LHCN-M2 (cell line): ENCODE measurements at places on chromosomes 3 and 15. TPM values are rescaled to one million over a fixed set of nuclear protein-coding genes. Genes with fewer than 3 reads are reported as not detected.

- peak; percentile 2 for DNase-seq
Measured at GRCh38 chr3:162799910-162800309, 1303.3 kb downstream of the OTOL1 start.

GRCh38 chr3:143171141-143171980 lies 51.8 kb downstream of the CHST2 start:
- DNase-seq = peak; percentile 69

DNA sequence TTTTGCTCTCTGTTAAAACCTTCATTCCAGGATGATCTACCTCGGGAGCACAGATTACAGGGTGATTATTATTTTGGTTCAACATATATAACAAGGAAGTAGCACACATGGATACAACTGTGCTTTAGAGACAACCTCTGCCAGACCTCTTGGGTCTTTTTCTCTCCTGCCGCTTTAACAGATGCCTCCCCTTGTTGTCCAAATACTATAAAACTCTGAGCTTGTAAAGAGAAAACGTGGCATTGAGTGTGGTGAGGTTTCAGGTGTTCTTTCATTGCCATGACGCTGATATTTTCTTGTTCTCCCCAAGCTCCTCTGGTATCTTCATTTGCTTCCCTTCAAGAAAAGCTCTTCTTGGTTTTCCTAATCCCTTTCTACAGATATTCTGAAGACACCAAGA lies 29.0 kb downstream of the BCL2L10 start:
- no peak for DNase-seq

DNA sequence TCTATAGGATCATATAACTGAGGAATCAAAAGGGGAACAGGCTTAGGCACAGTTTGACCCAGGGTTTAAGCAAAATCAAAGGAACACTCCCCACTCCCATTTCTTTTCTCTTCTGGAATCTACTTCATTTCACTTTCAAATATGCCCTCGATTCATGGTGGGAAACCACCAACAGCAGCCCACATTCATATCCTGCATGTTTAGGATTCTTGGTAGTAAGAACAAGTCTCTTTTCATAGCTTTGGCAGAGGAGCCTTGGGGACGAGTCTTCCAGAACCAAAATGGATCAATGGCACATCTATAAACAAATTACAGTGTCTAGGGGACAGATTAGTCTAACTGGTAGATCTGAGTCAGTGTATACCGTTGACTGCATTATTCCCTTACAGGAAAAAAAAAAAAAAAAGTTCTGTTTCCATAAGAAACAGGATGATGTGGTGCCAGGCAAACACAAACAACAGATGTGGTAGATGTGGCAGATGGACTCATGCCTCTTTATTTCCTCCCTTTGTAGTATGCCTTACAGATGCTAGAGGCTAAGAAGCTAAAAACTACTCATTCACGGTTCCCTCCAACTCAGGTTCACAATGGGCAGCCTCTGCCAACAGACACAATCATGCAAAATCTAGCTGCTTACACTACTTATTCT lies 578.3 kb upstream of the ADAMTS9 start:
- peak; percentile 23 for DNase-seq

DNA sequence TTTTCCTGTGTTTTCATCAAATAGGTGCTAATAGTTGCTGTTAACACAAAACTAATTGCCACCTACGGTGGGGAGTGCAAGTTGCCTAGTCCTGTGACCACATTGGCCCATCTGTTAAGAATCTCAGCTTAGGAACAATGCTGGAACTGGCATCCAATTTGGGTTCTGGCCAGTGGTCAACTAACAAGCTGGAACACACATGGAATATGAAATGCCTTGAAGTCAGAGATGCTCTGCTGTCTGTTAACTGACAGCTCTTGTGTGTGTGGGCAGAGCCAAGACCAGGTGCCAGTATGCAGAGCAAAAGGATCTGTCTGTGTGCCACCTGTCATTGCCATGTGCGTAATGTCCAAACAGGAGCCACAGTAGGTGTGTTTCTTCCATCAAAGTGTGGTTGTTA lies 460.8 kb downstream of the ROBO2 start:
- no peak for DNase-seq

DNA sequence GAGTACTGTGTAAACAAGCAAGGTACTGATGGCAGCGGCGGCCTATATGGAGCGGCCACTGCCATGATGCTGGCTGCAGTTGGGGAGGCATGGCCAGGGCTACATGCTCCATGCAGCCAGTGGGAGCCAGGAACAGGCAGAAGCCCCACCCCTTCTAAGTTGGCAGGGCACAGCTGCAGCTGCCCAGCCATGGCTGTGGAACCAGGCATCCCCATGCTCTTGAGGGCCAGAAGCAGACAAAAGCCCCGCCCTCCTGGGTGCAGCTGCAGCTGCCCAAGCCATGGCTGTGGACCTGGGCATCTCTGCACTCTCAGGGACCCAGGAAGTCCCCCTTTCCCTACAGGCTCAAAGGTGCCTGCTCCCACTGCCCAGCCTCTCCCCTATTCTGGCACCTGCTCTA lies 150.9 kb downstream of the FMN1 start:
- no peak for DNase-seq

- no peak for DNase-seq
Measured at GRCh38 chr3:195045481-195046210, 225.3 kb downstream of the XXYLT1 start.

GRCh38 chr15:92306663-92307062 lies 87.0 kb upstream of the ST8SIA2 start:
- DNase-seq = peak; percentile 20

DNA sequence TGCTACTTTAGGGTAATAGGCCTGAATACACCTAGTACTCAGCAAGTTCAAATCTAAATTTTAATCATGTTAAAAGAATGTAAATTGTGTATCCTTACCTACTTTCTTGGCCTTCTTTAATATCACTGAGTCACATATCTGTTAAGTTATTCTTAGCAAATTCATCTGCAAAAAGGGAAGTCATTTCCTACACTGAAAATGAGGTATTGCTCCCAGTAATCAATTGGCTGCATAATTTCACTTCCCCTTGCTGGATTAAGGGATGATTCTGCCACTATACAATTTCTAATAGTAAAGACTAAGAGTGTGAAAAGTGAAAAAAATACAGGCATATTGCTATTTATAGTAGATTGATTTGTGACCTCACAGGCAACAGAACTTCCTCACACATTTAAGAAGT lies 47.8 kb downstream of the CCDC54 start:
- no peak for DNase-seq

GRCh38 chr3:14811684-14812083 lies 7.1 kb upstream of the FGD5 start:
- DNase-seq = no peak

DNA sequence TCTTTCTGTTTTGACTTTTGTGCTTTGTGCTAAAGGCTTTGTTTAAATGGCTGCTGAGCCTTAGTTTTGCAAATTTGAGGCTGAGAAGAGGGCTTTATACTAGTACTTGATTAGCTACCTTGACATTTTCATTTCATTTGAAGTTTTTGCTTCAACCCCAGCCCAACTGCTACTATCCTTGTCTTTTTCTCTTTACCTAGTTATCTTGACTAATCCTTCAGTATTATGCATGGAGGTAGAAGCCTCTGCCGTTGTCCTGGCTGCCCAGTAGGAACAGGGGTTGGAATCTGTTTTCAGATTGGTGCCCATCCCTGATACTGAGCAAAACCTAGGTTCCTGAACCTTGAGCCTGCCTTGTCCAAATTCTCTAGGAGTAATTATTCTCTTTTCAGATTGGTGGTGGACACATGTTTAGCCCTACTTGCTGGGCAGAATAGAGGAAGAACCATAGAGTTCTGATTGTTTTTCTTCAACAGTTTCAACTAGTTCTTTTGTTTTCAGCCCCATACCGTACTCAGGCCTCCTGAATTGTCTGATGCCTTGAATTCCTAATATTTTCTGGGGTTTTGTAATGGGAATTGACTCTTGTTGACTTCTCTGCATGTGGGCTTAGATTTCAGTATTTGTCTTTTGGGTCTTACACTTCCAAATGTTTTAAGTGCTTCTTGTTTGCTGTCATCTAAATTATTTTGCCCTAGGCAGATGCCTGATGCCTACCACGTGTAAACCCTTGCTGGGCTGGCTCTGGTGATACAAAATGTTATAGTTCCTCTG lies 143.2 kb downstream of the DOCK3 start:
- DNase-seq = no peak

GRCh38 chr3:181134873-181135272 lies 145.3 kb upstream of the DNAJC19 start:
- DNase-seq = no peak

- DNase-seq = no peak
Measured at GRCh38 chr3:173970281-173970680, 572.7 kb downstream of the NLGN1 start.

GRCh38 chr3:61637088-61638051 lies 76.0 kb downstream of the PTPRG start:
- DNase-seq = no peak

DNA sequence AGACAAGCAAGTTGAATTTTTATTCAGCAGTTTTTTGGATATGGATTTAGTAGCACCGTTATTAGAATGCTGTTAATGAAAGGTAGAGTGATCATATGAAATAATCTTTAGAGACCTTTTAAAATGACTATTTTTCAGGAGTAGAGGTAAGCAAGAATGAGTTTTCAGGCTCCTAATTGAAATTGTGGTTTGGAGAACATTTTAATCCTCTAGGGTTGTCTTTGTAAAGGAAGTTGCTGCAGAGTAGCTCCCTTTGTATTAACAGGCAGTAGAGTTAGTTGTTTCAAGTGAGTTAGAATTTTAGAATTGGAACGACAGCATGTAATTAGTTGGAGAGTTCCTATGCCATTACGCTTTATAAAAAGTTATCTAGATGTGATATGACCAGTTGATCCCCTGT lies 27.2 kb upstream of the EDEM1 start:
- no peak for DNase-seq

- no peak for DNase-seq
Measured at GRCh38 chr3:19065027-19065426, 83.3 kb upstream of the KCNH8 start.

The SHC4 gene
- total RNA-seq = 2.1 and 2.4 TPM in 2 replicates

The EFCC1 gene
- total RNA-seq = not detected in 2 replicates

The SLC38A3 gene
- 1.1 TPM in 1 of 2 replicates, not detected in the other for total RNA-seq

The CNTN4 gene
- not detected in 2 replicates for total RNA-seq

The CIDEC gene
- total RNA-seq = not detected in 2 replicates

The CYP11A1 gene
- total RNA-seq = not detected in 2 replicates
